Hepatocyte (in vitro differentiated cells): ENCODE measurements at places on chromosomes 2 and 18. TPM values are rescaled to one million over a fixed set of nuclear protein-coding genes. Genes with fewer than 3 reads are reported as not detected.

SERPINB11 gene
- not detected in 2 replicates for total RNA-seq

TUBB8B gene
- total RNA-seq = 0.16 TPM in 1 of 2 replicates, not detected in the other

HOXD11 gene
- total RNA-seq = 5.7 and 6.3 TPM in 2 replicates

DSC3 gene
- total RNA-seq = 29.3 and 39.7 TPM in 2 replicates

STARD6 gene
- not detected in 2 replicates for total RNA-seq

INHBB gene
- 4.4 and 6.6 TPM in 2 replicates for total RNA-seq

MEIS1 gene
- total RNA-seq = 32.8 and 35.5 TPM in 2 replicates

DNA sequence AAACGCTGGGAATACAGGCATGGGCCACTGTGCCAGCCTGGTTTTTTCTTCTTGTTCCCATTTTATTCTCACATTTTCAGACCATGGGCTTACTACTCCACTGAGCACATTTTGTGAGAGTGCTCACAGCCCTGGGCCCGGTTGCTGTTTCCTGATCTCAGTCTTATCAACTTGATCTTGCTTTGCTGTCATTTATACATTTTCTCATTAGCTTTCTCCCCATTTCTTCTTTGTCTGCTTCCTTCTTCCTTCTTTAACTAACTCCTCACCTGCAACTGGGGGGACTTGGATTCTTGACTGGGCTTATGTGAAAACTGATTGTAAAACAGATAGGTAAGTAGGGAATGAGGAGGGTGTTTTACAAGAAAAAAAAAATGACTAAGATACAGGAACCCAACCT lies 117.3 kb downstream of the PLB1 start:
- no peaks in the 10 kb centered on the region for H3K36me3 ChIP-seq
- no peak overlapping the region for H3K4me3 ChIP-seq
- H3K4me1 ChIP-seq = peaks cover 29% of the 10 kb centered on the region
- DNase-seq = no peak
- no peaks in the 10 kb centered on the region for H3K27me3 ChIP-seq

- no peaks in the 10 kb centered on the region for H3K27me3 ChIP-seq
- no peak for DNase-seq
- no peaks in the 10 kb centered on the region for H3K4me1 ChIP-seq
Observed at GRCh38 chr2:151306621-151307020, 17.2 kb upstream of the NMI start.

DNA sequence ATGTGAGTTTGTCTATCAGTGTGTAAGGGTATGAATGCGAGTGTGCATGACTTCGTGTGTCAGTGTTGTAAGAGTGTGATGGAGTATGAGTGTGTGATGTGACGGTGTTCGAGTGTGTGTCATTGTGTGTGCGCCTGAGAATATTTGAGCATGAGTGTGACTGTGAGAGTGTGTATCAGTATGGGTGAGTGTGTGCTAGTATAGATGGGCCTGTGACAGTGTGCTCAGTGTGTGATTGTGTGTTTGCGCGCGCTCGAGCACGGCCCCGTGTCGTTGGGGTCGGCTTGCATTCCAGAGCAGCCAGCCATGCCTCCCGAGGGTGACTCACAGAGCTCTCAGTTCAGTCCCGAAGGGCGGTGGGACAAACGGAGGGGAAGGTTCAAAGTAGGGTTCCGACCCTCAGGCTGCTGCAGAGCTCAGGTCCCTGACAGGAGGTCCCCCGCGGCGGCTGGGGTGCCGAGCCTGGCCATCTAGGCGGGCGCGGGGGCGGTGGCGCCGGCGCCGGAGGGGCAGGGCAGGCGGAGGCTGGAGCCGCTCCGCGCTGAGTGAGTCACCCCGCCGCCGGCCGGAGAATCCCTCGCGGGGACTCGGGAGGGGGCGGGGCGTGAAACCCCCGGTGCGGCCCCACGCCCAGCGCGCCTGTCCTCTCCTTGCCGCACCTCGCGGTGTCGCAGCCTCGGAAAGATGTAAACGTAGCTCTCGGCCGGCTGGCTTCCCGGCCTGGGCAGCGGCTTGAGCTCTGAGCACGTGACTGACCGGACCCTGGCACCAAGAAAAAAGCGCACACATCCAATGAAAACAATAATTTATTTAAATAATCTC lies 3.8 kb downstream of the DLX2 start:
- H3K27me3 ChIP-seq = peaks cover 96% of the 10 kb centered on the region
- H3K4me1 ChIP-seq = peaks cover 66% of the 10 kb centered on the region
- peak overlapping the region; percentile 17 for H3K4me3 ChIP-seq

GRCh38 chr2:172261292-172261691 lies 158.6 kb upstream of the DLX2 start:
- no peak overlapping the region for H3K27ac ChIP-seq
- no peak overlapping the region for H3K4me3 ChIP-seq
- H3K4me1 ChIP-seq = no peaks in the 10 kb centered on the region
- no peak for DNase-seq
- no peaks in the 10 kb centered on the region for H3K36me3 ChIP-seq
- H3K27me3 ChIP-seq = no peaks in the 10 kb centered on the region

DNA sequence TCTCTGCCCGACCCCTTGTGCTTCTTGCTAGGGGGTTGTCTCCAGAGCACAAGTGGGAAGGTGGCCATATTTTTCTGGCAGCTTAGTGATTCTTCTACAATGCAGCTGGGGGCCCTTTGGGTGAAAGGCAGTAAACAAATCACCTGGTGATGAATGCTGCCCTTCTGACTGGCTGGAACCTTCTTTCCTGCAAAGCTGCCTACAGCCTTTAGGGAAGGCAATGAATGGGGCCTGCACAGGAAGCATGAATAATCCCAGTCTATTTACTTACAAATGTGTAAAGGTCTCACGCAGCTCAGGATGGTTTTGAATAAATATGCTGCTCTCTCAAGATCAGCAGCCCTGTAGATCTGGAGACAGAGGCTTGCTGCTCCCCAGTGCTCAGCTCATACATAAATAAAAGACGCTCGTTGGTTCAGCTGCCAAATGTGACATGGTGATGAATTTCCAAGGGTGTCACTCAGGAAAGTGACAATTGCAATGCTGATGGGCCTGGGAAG lies 289.2 kb downstream of the TDRD15 start:
- no peaks in the 10 kb centered on the region for H3K36me3 ChIP-seq
- H3K4me1 ChIP-seq = no peaks in the 10 kb centered on the region
- H3K27ac ChIP-seq = no peak overlapping the region
- H3K4me3 ChIP-seq = no peak overlapping the region
- no peaks in the 10 kb centered on the region for H3K27me3 ChIP-seq

GRCh38 chr18:54357082-54357659 lies 487 bp downstream of the STARD6 start:
- peak overlapping the region; percentile 86 for H3K4me3 ChIP-seq
- DNase-seq = no peak
- no peaks in the 10 kb centered on the region for H3K27me3 ChIP-seq
- H3K4me1 ChIP-seq = peaks cover 5% of the 10 kb centered on the region
- H3K27ac ChIP-seq = peak overlapping the region; percentile 26
- no peaks in the 10 kb centered on the region for H3K36me3 ChIP-seq

- no peaks in the 10 kb centered on the region for H3K4me1 ChIP-seq
- H3K4me3 ChIP-seq = no peak overlapping the region
- DNase-seq = no peak
- no peak overlapping the region for H3K27ac ChIP-seq
- H3K36me3 ChIP-seq = no peaks in the 10 kb centered on the region
Observed at GRCh38 chr2:2570360-2570759, 239.3 kb upstream of the MYT1L start.

- no peak overlapping the region for H3K4me3 ChIP-seq
- no peaks in the 10 kb centered on the region for H3K36me3 ChIP-seq
- DNase-seq = no peak
Observed at GRCh38 chr2:43191947-43192516, 34.4 kb downstream of the ZFP36L2 start.

DNA sequence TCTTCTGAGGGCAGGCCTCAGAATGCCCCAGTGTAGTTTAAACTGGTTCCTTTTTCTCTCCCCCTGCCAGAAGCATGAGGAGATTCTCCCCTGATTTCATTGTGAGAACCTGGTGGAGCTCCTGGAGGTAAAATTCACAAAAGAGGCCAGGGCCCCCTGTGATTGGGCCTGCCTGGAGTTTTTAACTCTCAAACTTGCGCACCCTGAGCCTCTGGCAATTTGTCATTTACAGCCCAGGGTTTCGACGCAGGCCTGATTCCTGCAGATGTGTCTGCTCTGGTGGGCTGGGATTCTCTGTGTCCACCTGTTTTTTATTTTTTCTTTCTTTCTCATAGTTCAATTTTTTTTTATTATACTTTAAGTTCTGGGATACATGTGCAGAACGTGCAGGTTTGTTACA lies 157.9 kb downstream of the ASB1 start:
- no peak overlapping the region for H3K27ac ChIP-seq
- no peak overlapping the region for H3K4me3 ChIP-seq
- H3K4me1 ChIP-seq = no peaks in the 10 kb centered on the region
- no peaks in the 10 kb centered on the region for H3K36me3 ChIP-seq
- no peaks in the 10 kb centered on the region for H3K27me3 ChIP-seq
- DNase-seq = no peak

DNA sequence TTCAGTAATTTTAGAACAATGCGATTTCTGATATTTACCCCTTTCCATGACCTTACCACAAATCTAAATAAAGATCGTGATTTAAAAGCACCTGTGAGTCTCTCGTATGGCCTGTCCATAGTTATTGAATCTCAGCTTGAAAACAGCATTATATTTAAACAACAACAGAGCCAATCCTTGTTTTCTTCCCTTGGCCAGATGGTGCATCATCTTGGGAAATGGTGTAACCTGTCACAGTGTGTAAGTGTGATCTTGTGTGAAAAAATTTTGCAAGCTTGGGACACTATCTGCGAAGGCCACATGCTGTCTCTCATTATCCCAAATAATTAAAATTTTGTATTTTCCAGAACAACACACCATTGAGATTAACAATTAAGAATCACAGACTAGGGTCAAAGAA lies 262.7 kb upstream of the SPHKAP start:
- H3K4me3 ChIP-seq = no peak overlapping the region
- H3K27me3 ChIP-seq = no peaks in the 10 kb centered on the region
- no peak overlapping the region for H3K27ac ChIP-seq

DNA sequence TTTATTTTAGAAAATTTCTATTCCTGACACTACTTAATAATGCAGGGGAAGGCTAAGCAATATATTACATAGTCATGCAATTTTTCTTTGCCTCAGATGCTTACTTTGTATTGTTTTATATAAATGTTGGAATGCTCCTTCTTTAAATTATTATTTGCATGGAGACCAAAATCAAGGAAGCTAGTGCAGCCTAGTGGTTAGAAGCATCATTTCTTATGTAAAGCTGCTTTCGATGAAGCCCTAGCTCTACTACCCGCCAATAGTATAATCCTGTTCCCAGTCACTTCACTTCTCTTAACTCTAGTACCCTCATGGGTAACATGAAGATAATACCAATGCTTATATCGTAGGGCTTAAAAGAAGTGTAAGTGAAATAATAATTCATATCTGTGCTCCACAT lies 198.9 kb downstream of the LRATD1 start:
- no peak for DNase-seq
- H3K27ac ChIP-seq = no peak overlapping the region
- H3K4me3 ChIP-seq = no peak overlapping the region

DNA sequence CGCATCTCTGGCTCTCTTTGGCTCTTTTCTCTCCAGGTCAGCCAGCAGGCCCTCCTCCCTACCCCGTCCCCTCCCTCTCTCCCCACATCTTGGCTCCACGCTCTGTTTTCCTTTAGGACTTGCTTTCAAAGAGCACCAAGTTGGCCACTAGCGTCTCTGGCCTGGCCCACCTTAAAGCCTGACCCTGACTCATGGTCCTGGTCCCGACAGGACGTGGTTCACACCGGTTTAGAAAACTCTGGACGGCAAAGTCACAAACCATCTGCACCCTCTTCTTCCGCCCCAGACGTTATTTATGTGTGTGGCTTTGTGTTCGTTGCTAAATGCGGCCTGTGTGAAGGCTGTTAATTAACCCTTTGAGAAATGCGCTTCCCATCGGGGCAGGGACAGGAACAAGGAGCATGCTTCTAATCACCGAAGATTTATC lies 169.0 kb upstream of the HAAO start:
- no peaks in the 10 kb centered on the region for H3K36me3 ChIP-seq
- no peak overlapping the region for H3K4me3 ChIP-seq
- H3K27me3 ChIP-seq = no peaks in the 10 kb centered on the region
- no peak for DNase-seq
- H3K4me1 ChIP-seq = peaks cover 64% of the 10 kb centered on the region

GRCh38 chr18:79403723-79404566 lies 8.2 kb downstream of the NFATC1 start:
- H3K4me1 ChIP-seq = peaks cover 3% of the 10 kb centered on the region
- H3K36me3 ChIP-seq = no peaks in the 10 kb centered on the region
- no peak overlapping the region for H3K4me3 ChIP-seq
- H3K27me3 ChIP-seq = peaks cover 6% of the 10 kb centered on the region

- H3K4me3 ChIP-seq = no peak overlapping the region
- H3K36me3 ChIP-seq = no peaks in the 10 kb centered on the region
- no peaks in the 10 kb centered on the region for H3K27me3 ChIP-seq
- H3K27ac ChIP-seq = no peak overlapping the region
- H3K4me1 ChIP-seq = no peaks in the 10 kb centered on the region
- DNase-seq = no peak
Observed at GRCh38 chr2:53527056-53527455, 240.5 kb upstream of the CHAC2 start.

DNA sequence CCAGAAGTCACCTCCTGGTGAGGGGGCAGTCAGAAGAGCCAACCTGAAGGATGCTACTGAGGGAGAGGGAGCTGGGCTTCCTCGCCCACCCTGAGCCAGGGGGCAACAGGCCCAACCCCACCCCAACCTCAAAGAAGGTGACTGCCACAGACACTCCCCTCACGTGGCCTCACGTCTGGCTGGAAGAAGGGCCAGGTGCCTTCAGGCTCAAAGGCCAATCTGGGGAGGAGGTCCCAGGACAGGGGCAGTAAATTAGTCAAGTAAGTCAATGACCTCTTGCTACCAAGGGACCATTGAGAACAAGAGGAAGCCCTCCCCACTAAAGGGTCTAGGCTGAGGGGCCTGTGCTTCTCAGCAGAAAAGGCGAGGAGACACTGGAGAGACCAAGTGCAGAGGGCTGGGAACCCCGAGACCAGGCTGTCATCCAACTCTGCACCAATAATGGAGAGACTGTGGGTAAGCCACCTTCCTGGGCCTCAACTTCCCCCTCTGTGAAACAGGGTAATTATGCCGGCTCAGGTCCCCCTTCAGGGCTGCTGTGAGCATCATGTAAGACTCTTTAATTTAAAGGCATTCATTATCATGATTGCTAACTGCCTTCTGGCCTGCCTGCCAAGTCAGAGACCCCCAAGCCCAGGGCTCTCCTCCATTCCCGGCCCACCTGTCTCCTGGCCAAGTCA lies 20.2 kb upstream of the TNS1 start:
- no peak overlapping the region for H3K4me3 ChIP-seq
- H3K27me3 ChIP-seq = no peaks in the 10 kb centered on the region
